ENCODE measurements at places on chromosomes 7 and 10.

DNA sequence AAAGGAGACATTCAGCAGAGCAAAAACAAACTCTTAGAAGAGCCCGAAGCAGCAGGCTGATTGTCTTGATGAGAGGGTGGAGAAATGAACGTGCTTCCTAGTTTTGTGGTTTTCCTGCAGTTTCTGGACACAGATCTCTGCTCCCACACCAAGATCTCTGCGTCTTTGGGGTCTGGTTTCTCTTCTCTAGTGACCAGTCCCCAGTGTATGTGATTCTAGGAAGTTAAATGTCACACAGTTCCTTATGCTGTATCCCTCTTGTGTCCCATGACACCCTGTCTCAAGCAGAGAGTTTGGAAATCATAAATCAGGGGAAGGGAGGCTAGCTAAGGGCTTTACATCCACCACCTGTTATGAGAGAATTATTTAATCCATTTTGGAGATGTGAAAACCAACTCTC, 55.4 kb upstream of the KLF14 start:
- DNase-seq: no peak

DNA sequence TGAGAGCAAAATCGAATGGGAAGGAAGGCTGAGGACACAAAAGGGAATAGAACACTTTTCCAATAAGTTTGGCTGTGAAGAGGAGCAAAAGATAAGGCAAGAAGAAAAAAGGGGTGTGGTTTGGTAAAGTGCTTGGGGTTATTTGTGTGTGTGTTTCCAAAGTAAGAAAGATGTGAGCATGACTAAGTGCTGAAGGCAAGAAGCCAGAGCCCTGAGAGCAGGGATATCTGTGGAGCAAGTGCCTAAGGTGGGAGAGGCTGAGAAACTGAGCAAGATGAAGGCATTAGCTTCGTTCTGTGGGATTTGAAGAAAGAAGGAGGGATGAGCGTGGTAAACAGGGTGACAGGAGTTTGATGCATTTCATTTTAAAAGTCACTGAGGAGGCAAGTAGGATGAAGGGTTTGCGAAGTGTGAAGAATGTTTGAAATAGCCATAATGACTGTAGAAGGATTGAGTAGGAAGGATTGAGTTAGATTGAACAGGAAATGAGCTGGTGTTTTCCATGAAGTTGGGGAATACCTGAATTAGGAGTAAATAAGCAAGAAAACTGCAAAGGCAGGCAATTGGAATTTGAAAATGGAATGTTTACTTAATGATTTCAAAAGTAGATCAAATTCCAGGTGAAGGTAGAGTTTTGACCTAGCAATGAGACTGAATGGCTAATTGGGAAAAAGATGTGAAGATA, 19.9 kb upstream of the SP4 start:
- DNase-seq: no peak

GRCh38 chr7:94205529-94205928, 189.2 kb upstream of the COL1A2 start:
- no peak for DNase-seq

GRCh38 chr10:76185471-76186301, 754.3 kb downstream of the LRMDA start:
- DNase-seq: no peak

- DNase-seq: no peak
Observed at GRCh38 chr10:116687633-116688032, 54.7 kb downstream of the HSPA12A start.

DNA sequence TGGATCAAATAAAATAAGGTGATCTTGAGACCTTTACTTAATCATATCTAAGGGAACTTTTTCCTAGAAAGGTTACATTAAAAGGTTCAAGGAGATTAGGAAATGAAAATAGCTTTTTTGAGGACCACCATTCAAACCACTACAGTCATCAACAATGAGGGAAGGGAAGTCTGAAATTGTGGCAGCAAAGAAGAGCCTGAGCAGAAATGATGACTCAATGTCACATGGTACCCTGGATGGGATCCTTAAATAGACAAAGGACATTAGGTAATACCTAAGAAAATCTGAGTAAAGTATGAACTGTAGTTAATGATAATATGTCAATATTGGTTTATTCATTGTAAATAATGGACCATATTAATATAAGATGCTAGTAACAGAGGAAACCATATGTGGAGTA, 236.0 kb downstream of the SEMA3D start:
- peak; percentile 49 for DNase-seq

- no peak for DNase-seq
Observed at GRCh38 chr7:141704741-141705140, 2.8 kb upstream of the DENND11 start.

DNA sequence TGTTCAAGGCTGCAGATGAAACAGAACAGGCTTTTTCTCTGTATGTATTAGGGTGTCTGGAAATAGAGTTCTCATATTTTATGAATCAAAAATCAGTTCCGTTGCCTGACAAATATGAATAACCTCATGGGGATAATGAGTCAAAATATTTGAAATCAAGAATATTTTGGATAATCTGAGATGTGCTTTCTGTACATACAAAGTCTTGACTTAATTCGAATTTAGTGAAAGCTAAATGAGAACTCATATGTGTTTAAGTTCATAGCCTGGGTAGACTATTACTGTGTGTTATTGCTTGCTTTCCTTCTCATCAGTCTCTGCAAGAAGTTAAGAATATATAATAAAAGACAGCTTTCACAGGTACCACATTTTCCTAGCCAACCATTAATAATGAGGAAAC, 689.0 kb downstream of the REEP3 start:
- no peak for DNase-seq

- DNase-seq: no peak
Observed at GRCh38 chr7:85292908-85293576, 106.2 kb upstream of the SEMA3D start.

GRCh38 chr10:75465450-75465827, 34.0 kb downstream of the LRMDA start:
- DNase-seq: no peak

Data from kidney tubule cell (primary cell).